T-helper 1 cell treated with Interleukin-12 subunit alpha and Interleukin-12 subunit beta and Interleukin-4 antibody, amounts not matched to agents 30 ng/mL and 1 ng/mL, for 36 hours (primary cell): ENCODE measurements at places on chromosomes 6 and 20. TPM values are rescaled to one million over a fixed set of nuclear protein-coding genes. Genes with fewer than 3 reads are reported as not detected.

PTCHD4 gene
- total RNA-seq, result not detected in 2 replicates

CLVS2 gene
- total RNA-seq, result not detected in 2 replicates

NMBR gene
- not detected in 2 replicates for total RNA-seq

MUCL3 gene
- not detected in 2 replicates for total RNA-seq

ANKRD6 gene
- total RNA-seq, result 3.8 and 5.9 TPM in 2 replicates

NKAIN4 gene
- total RNA-seq, result not detected in 2 replicates

CARMIL1 gene
- total RNA-seq, result 1.9 and 2.1 TPM in 2 replicates

ANKRD60 gene
- not detected in 2 replicates for total RNA-seq

DSP gene
- total RNA-seq, result 0.10 TPM in 1 of 2 replicates, not detected in the other

RALGAPA2 gene
- total RNA-seq, result 27.4 and 28.6 TPM in 2 replicates

NKAPL gene
- total RNA-seq, result 0.17 TPM in 2 replicates

FAM135A gene
- 10.8 and 11.2 TPM in 2 replicates for total RNA-seq

CLPSL2 gene
- not detected in 2 replicates for total RNA-seq

DDRGK1 gene
- 54.0 and 55.2 TPM in 2 replicates for total RNA-seq

POPDC3 gene
- total RNA-seq, result not detected in 2 replicates

ABHD16B gene
- not detected in 2 replicates for total RNA-seq

GLP1R gene
- not detected in 2 replicates for total RNA-seq

RIMS1 gene
- not detected in 2 replicates for total RNA-seq

NFATC2 gene
- total RNA-seq, result 87.5 and 87.9 TPM in 2 replicates

MRAP2 gene
- 0.12 TPM in 1 of 2 replicates, not detected in the other for total RNA-seq

ORC3 gene
- 32.9 and 35.1 TPM in 2 replicates for total RNA-seq

ANKRD66 gene
- not detected in 2 replicates for total RNA-seq

PTK6 gene
- total RNA-seq, result 1.2 TPM in 2 replicates

LGSN gene
- total RNA-seq, result 0.15 TPM in 1 of 2 replicates, not detected in the other

TP53INP2 gene
- total RNA-seq, result 2.5 and 2.7 TPM in 2 replicates

CDC25B gene
- 290 and 296 TPM in 2 replicates for total RNA-seq

PFDN4 gene
- total RNA-seq, result 33.0 and 35.6 TPM in 2 replicates

TMEM74B gene
- 0.25 TPM in 1 of 2 replicates, not detected in the other for total RNA-seq

PEX6 gene
- 24.0 and 24.2 TPM in 2 replicates for total RNA-seq

MYCT1 gene
- total RNA-seq, result not detected in 2 replicates

SPATS1 gene
- total RNA-seq, result not detected in 2 replicates

CAGE1 gene
- 0.07 TPM in 1 of 2 replicates, not detected in the other for total RNA-seq

LIN28B gene
- not detected in 2 replicates for total RNA-seq

MOG gene
- total RNA-seq, result not detected in 2 replicates

IL17F gene
- total RNA-seq, result 0.42 and 1.5 TPM in 2 replicates

COX4I2 gene
- not detected in 2 replicates for total RNA-seq

OOEP gene
- 1.0 TPM in 2 replicates for total RNA-seq

GINM1 gene
- total RNA-seq, result 17.3 and 18.0 TPM in 2 replicates

XKR7 gene
- total RNA-seq, result not detected in 2 replicates

SLC26A8 gene
- total RNA-seq, result not detected in 2 replicates

TTLL9 gene
- total RNA-seq, result not detected in 2 replicates

BMP6 gene
- total RNA-seq, result 0.10 TPM in 1 of 2 replicates, not detected in the other

LTB gene
- total RNA-seq, result 2,430 and 2,468 TPM in 2 replicates

PAK5 gene
- total RNA-seq, result not detected in 2 replicates

WFDC2 gene
- 0.34 TPM in 1 of 2 replicates, not detected in the other for total RNA-seq

BTN1A1 gene
- total RNA-seq, result not detected in 2 replicates

GSTA1 gene
- total RNA-seq, result not detected in 2 replicates

LRP11 gene
- total RNA-seq, result 2.8 and 2.9 TPM in 2 replicates

NOX3 gene
- total RNA-seq, result not detected in 2 replicates

TMC2 gene
- not detected in 2 replicates for total RNA-seq

KCNG1 gene
- 0.10 TPM in 1 of 2 replicates, not detected in the other for total RNA-seq

TBX18 gene
- total RNA-seq, result not detected in 2 replicates

BPIFB3 gene
- not detected in 2 replicates for total RNA-seq
